ENCODE measurements at places on chromosomes 11 and 22.

GRCh38 chr11:12531681-12532080 lies 142.5 kb upstream of the TEAD1 start:
- DNase-seq, result no peak

DNA sequence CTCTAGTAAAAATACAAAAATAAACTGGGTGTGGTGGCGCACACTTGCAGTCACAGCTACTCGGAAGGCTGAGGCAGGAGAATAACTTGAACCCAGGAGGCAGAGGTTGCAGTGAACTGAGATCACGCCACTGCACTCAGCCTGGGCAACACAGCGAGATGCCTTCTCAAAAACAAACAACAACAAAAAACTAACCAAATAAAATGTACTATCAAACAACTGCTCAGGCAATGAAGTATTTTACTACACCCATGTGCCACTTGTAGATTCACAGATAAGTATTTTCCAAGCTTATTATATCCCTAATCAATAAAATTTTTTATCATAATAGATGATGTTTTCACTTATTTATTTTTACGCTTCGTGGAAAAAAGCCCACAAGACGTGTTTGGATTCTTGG lies 924 bp downstream of the C11orf65 start:
- DNase-seq, result no peak

GRCh38 chr11:6666302-6667183 lies 10.9 kb upstream of the DCHS1 start:
- DNase-seq, result no peak

GRCh38 chr11:13215149-13215548 lies 62.4 kb upstream of the BMAL1 start:
- DNase-seq, result no peak

GRCh38 chr11:84398017-84398626 lies 1112.0 kb upstream of the CCDC90B start:
- DNase-seq, result no peak

DNA sequence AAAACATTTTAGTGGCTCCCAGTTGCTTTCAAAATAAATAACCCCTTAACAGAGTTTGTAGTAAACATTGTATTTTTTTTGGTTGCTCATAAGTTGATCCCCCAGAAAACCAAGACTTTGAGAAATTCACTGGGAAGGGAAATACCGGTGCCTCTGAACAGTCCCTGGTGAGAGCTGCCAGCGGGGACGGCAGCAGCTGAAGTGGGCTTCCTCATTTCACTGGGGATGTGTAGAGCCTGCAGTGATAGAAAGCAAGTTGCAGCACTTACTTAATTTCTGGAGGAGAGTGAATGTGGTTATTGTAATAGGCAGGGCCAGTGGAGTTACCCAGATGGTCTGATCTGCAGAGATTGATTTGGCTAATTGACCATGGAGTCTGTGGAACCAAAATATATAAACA lies 18.6 kb upstream of the MCHR1 start:
- peak; percentile 58 for DNase-seq

- DNase-seq, result no peak
Measured at GRCh38 chr22:24592058-24592850, 619 bp downstream of the LRRC75B start.

- no peak for DNase-seq
Measured at GRCh38 chr11:130710497-130711012, 205.7 kb downstream of the SNX19 start.

DNA sequence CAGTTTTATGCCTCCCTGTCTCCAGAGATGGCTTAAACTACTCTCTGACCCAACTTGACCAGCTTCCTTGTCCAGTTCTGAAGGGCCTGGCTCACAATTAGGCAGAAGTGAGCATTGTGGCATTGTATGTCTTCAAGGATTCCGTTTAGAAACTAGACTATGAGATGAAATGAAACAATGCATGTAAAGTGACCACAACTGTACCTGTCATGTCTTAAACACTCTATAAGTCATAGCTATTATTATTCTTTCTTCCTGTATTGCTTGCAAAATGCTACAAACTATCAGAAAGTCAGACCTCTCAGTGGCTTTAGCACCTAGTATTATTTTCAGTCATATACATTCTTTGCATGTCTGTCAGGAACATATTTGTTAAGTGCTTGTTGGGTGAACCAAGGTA lies 127.9 kb upstream of the MTMR2 start:
- DNase-seq, result no peak

GRCh38 chr11:74312326-74312725 lies 886 bp upstream of the P4HA3 start:
- DNase-seq, result peak; percentile 35

- no peak for DNase-seq
Measured at GRCh38 chr11:64679846-64680245, 43.2 kb downstream of the NRXN2 start.

DNA sequence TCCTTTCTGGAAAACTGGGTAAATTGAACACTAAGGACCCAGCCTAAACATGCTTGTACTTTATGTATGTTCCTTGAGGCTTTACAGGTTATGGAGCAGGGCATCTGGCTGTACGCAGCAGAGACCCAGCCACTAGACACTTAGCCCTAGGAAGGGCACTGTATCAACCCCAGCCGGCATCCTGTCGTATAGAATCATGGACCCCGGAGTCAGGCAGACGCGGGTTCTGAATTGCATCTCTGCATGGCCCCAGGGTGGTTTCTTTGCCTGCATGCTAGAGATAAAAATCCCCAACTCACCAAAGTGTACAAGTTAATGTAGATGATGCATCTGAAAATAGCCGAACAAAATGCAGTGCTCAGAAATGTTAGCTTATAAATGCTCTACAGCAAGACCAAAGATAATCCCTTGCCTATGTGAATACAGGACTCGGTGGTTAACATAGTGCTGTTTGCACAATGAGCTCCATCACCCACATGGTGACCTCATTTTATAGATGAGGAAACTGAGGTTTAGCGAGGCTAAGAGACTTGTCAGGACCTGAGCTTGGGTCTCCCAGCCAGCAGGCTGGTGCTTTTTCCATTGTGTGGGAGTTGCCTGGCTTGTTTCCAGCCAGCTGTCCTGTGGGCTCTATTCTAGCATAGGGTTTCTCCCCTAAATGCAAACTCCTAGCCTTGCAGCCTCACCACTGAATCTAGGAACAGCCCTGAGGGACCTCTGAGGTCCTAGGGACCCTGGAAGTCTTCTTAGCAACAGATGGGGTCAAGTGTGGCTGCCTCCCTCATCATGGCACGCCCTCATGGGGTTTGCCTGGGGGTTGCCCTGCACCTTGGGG lies 7.3 kb downstream of the CD6 start:
- DNase-seq, result peak; percentile 98

GRCh38 chr22:23818541-23818940 lies 20.3 kb downstream of the DERL3 start:
- no peak for DNase-seq

- no peak for DNase-seq
Measured at GRCh38 chr11:67248653-67249052, 17.6 kb upstream of the GRK2 start.

- peak; percentile 98 for DNase-seq
Measured at GRCh38 chr11:110000031-110000502, 93.1 kb upstream of the ZC3H12C start.

GRCh38 chr22:25081409-25081824 lies 118.2 kb upstream of the CRYBB3 start:
- peak; percentile 26 for DNase-seq

All from MV-4-11 (cell line).